ENCODE measurements at places on chromosomes 1 and 21.
A peak's percentile ranks its signal among the peaks of the same experiment; 100 is the strongest.

DNA sequence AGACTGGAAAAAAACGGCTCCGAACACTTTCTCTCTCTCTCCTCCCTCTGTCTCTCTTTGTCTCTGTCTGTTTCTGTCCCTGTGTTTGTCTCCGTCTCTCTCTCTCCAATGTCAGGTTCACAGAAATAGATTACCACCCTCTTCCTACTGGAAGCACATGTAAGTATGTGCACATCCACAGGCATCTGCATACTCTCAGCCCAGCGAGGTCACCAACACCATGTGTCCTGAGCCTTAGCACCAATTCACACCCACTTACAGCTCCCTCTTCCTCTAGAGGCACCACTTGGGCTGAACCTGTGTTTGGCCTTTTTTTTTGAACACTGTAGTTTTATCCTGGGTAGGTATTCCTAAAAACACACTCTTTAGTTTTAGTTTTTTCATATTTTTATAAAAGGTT lies 130.5 kb downstream of the ETS2 start:
- no peaks in the 10 kb centered on the region for H3K27me3 ChIP-seq
- no peak for DNase-seq
- H3K4me1 ChIP-seq, result no peaks in the 10 kb centered on the region
- no peaks in the 10 kb centered on the region for H3K36me3 ChIP-seq
- H3K27ac ChIP-seq, result no peak overlapping the region

DNA sequence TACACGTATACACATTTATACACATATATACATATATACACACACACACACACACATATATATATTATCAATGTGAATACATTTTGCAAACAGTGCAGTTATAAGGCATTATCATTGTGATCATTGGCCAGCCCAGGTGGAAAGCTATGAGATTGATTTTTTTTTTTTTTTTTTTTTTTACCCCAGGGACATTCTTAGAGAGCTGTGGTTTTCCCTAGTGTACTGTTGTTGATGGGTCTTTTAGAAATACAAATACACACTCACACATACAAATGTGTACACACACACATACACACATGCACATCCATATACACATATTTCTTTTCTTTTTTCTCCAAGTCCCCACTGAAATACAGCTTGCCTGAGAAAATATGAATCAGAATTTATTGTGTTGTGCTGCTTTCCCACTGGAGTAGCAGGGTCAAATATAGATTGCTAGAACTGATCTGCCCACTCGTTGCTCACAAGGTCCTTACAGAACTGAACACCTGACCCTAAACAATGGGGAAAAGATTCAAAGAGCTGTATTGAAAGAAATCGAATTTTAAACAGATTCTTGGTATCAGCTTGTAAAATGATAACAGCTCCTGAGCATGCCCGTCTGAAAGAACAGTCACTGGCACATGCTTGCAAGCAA lies 325.6 kb downstream of the OMA1 start:
- H3K4me1 ChIP-seq, result no peaks in the 10 kb centered on the region
- no peaks in the 10 kb centered on the region for H3K36me3 ChIP-seq
- no peak overlapping the region for H3K4me3 ChIP-seq
- DNase-seq, result no peak
- H3K27ac ChIP-seq, result no peak overlapping the region
- H3K27me3 ChIP-seq, result no peaks in the 10 kb centered on the region

DNA sequence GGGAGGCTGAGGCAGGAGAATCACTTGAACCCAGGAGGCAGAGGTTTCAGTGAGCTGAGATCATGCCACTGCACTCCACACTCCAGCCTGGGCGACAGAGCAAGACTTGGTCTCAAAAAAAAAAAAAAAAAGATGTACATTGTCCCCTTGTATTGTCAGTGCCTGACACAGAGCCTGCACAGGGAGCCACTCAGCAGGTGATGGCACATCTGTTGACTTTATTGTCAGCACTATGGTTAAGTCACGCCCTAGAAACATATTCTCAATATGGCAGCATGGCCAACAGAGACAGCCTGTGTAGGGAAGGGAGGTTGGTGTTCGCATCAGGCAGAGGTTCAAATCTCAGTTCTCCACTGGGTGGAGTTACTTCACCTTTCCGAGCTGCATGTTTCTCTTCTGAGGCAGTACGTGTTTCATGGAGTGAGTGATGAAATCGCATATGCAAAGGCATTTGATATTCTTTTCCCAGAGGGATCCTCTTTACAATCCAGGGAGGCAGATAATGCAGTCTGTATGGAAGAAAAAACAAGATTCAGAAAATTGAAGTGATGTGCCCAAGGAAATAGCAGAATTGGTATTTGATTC lies 20.6 kb downstream of the LAMC2 start:
- H3K4me3 ChIP-seq, result no peak overlapping the region
- no peaks in the 10 kb centered on the region for H3K27me3 ChIP-seq
- H3K36me3 ChIP-seq, result peaks cover 95% of the 10 kb centered on the region

DNA sequence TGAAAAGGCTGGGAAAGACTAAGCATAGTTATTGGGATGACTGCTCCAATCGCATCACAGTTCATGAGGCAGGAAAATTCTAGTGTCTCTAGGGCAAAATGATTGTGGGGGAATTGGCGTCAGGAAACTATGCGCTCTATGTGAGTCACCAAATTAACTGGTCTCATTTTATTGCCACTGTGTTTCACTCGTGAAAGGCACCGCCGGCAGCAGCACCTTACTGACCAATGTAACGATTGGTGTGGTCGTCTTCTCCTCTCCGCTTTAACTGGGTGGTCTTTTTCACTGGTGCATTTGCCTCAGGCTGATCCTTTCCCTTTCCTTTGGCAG lies 83.5 kb downstream of the SPAG17 start:
- DNase-seq, result no peak
- H3K36me3 ChIP-seq, result no peaks in the 10 kb centered on the region
- H3K27me3 ChIP-seq, result no peaks in the 10 kb centered on the region
- no peak overlapping the region for H3K4me3 ChIP-seq
- peaks cover 12% of the 10 kb centered on the region for H3K4me1 ChIP-seq

- no peak overlapping the region for H3K4me3 ChIP-seq
- H3K4me1 ChIP-seq, result peaks cover 13% of the 10 kb centered on the region
- H3K27ac ChIP-seq, result no peak overlapping the region
- DNase-seq, result no peak
- no peaks in the 10 kb centered on the region for H3K36me3 ChIP-seq
Measured at GRCh38 chr1:1364266-1364665, 5.9 kb upstream of the MXRA8 start.

- H3K27me3 ChIP-seq, result no peaks in the 10 kb centered on the region
- no peak for DNase-seq
- H3K36me3 ChIP-seq, result no peaks in the 10 kb centered on the region
- H3K27ac ChIP-seq, result no peak overlapping the region
- no peak overlapping the region for H3K4me3 ChIP-seq
Measured at GRCh38 chr1:246947255-246947654, 15.5 kb upstream of the AHCTF1 start.

- no peak overlapping the region for H3K27ac ChIP-seq
- no peak overlapping the region for H3K4me3 ChIP-seq
- H3K27me3 ChIP-seq, result no peaks in the 10 kb centered on the region
- H3K4me1 ChIP-seq, result no peaks in the 10 kb centered on the region
- DNase-seq, result no peak
- H3K36me3 ChIP-seq, result no peaks in the 10 kb centered on the region
Measured at GRCh38 chr1:84763912-84764680, 73.8 kb upstream of the SSX2IP start.

- peaks cover 46% of the 10 kb centered on the region for H3K36me3 ChIP-seq
- no peak for DNase-seq
Measured at GRCh38 chr1:220013497-220013896, 32.8 kb downstream of the EPRS1 start.

DNA sequence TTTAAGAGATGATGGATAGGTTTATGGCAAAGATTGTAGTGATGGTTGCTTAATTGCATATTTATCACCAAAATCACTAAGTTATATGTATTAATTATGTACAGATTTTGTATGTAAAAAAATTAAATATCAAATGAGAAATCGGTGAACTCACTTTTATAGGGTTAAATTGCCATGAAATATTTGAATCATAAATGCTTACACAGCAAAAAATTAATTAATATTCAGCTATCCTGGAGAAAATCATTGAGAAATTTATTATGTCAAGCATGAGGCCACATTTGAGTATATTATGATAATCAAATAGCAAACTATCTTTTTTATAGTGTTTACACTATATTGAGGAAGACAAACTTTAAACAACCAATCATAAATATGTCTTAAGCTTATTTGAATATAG lies 239.4 kb upstream of the BRINP3 start:
- no peak overlapping the region for H3K4me3 ChIP-seq
- H3K36me3 ChIP-seq, result no peaks in the 10 kb centered on the region
- no peaks in the 10 kb centered on the region for H3K4me1 ChIP-seq
- no peak for DNase-seq
- H3K27me3 ChIP-seq, result no peaks in the 10 kb centered on the region
- H3K27ac ChIP-seq, result no peak overlapping the region

DNA sequence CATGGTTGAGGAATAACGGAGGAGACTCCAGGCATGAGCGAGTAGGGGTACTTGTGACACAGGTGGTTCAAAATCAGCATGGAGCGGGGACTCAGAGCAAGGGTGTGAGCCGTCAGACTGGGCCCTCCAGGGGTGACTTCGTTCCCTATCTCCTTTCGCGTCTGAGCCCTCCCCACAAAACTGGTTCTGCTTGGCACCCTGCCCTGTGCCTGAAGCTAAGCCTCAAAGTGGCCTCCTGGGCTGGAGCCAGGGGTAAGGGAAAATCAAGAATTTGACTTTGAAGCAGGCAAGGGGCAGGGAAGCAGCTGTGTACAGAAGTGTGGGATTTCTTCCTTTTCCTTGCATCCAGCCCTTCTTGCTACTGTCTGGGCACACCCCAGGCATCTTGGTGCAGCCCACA lies 331.5 kb upstream of the AJAP1 start:
- H3K4me3 ChIP-seq, result no peak overlapping the region
- H3K36me3 ChIP-seq, result no peaks in the 10 kb centered on the region
- no peak overlapping the region for H3K27ac ChIP-seq
- H3K27me3 ChIP-seq, result no peaks in the 10 kb centered on the region
- no peaks in the 10 kb centered on the region for H3K4me1 ChIP-seq

DNA sequence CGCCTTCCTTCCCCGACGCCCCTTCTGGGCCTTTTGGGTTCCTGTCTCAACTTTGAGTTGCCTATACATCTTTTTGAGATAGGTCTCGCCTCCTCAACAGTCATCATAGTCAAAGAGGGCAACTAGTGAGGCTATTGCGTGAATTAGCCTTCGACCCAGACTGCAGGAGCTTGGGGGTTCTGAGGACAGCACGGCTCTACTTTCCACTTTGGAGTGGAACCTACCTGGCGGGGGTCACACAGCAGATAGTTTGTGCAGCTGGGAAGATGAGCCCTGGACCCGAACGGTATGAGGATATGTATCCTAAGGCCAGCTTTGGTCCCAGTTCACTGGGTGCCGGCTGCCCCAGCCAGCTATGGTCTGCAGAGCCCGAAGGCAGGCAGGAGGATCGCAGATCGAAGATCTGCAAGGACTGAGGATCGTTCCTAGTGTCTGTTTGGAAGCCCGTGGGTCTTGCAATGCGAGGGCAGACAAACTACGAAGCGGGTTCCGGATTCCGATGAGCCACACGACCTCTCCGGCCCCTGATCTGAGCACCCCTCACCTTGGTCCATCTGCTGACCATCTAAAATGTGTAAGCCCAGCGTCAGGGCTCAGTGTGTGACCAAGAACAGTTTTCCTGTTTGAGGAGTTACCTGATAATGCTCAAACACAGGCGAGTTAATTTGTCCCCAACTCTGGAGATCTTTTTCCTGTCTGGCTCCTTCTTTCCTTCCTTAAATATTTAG lies 8.1 kb downstream of the FOXD2 start:
- H3K27ac ChIP-seq, result no peak overlapping the region
- H3K4me1 ChIP-seq, result no peaks in the 10 kb centered on the region
- H3K4me3 ChIP-seq, result no peak overlapping the region
- H3K36me3 ChIP-seq, result no peaks in the 10 kb centered on the region
- no peak for DNase-seq
- peaks cover 94% of the 10 kb centered on the region for H3K27me3 ChIP-seq

- no peak overlapping the region for H3K27ac ChIP-seq
- DNase-seq, result no peak
- H3K4me1 ChIP-seq, result no peaks in the 10 kb centered on the region
Measured at GRCh38 chr1:21816602-21817302, 4.7 kb downstream of the LDLRAD2 start.

DNA sequence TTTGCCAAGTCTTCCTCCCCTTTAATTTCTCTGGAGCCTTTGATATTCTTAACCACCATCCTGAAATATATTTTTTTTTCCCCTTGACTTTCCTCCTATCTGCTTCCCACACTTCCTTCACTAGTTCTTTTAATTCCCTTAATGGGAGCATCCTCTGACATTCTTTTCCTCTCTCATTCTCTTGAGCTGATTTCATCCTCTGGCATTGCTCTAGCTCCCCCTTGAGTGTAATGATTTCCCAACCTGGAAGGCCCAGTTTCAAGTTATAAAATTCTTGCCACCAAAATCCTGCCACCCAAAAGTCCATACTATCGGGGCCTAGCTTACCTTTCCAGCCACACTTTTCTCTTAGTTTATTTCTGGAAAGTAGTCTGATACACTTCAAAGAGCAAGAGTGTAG lies 39.5 kb upstream of the UBE2U start:
- no peaks in the 10 kb centered on the region for H3K36me3 ChIP-seq
- DNase-seq, result no peak
- H3K4me3 ChIP-seq, result no peak overlapping the region
- no peaks in the 10 kb centered on the region for H3K27me3 ChIP-seq
- H3K27ac ChIP-seq, result no peak overlapping the region

- no peak for DNase-seq
- H3K4me3 ChIP-seq, result no peak overlapping the region
- peak overlapping the region; percentile 82 for H3K27ac ChIP-seq
- peaks cover 20% of the 10 kb centered on the region for H3K4me1 ChIP-seq
- no peaks in the 10 kb centered on the region for H3K36me3 ChIP-seq
- H3K27me3 ChIP-seq, result no peaks in the 10 kb centered on the region
Measured at GRCh38 chr1:235013512-235013911, 115.1 kb downstream of the TOMM20 start.

- H3K36me3 ChIP-seq, result no peaks in the 10 kb centered on the region
- H3K27ac ChIP-seq, result no peak overlapping the region
- no peaks in the 10 kb centered on the region for H3K4me1 ChIP-seq
- H3K27me3 ChIP-seq, result no peaks in the 10 kb centered on the region
- H3K4me3 ChIP-seq, result no peak overlapping the region
Measured at GRCh38 chr1:99843760-99844159, 6.4 kb upstream of the AGL start.

GRCh38 chr1:160996178-160996577 lies 24.8 kb downstream of the F11R start:
- H3K36me3 ChIP-seq, result peaks cover 39% of the 10 kb centered on the region
- DNase-seq, result no peak
- H3K4me1 ChIP-seq, result peaks cover 22% of the 10 kb centered on the region

DNA sequence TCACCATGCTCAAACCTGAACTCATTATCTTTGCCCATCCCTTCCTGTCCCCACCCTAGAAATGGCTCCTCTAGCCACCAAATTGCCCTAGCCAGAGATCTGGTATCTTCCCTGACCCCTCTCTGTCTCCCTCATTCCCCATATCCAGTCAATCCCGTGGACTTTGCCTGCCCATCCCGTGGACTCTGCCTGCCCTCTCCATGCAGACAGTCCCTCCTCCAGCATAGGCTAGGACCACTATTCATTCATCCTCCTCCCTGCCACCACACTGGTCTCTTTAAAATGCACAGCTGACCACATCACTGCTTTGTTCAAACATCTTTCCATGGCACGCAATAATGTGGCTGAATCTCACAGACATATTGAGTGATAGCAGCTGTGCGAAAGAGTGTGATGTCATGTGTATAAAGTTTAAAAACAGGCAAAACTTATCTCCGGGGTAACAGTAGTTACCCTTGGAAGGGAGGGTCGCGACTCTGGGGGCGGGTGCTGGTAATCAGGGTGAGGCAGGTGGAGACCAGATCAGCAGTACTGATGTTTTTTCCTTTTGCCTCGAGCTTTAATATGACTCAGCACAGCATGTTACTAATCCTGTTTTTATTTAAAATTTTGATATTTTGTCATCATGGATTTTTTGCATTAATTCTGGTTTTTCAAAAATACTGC lies 4.8 kb upstream of the SLC2A1 start:
- no peak overlapping the region for H3K4me3 ChIP-seq
- H3K4me1 ChIP-seq, result peaks cover 52% of the 10 kb centered on the region
- H3K27me3 ChIP-seq, result no peaks in the 10 kb centered on the region
- no peak for DNase-seq

Measured in RWPE2 (cell line).